M059J (cell line): ENCODE measurements at places on chromosomes 5 and 9. TPM values are rescaled to one million over a fixed set of nuclear protein-coding genes. Genes with fewer than 3 reads are reported as not detected.

CPLANE1 gene
- 7.2 and 20.2 TPM in 2 replicates for total RNA-seq

PRUNE2 gene
- total RNA-seq: 4.8 and 7.2 TPM in 2 replicates

TMEM38B gene
- 16.0 and 25.3 TPM in 2 replicates for total RNA-seq

PCDHB9 gene
- 1.6 and 9.3 TPM in 2 replicates for total RNA-seq

PAPPA gene
- 0.15 and 0.20 TPM in 2 replicates for total RNA-seq

ROR2 gene
- total RNA-seq: 0.94 and 2.9 TPM in 2 replicates

HTR1A gene
- not detected in 2 replicates for total RNA-seq

CD274 gene
- 26.7 and 31.2 TPM in 2 replicates for total RNA-seq

LCN12 gene
- 1.2 TPM in 1 of 2 replicates, not detected in the other for total RNA-seq

MCC gene
- 1.9 and 4.6 TPM in 2 replicates for total RNA-seq

FCN1 gene
- not detected in 2 replicates for total RNA-seq

PCDHGA7 gene
- 0.17 TPM in 1 of 2 replicates, not detected in the other for total RNA-seq

DNA sequence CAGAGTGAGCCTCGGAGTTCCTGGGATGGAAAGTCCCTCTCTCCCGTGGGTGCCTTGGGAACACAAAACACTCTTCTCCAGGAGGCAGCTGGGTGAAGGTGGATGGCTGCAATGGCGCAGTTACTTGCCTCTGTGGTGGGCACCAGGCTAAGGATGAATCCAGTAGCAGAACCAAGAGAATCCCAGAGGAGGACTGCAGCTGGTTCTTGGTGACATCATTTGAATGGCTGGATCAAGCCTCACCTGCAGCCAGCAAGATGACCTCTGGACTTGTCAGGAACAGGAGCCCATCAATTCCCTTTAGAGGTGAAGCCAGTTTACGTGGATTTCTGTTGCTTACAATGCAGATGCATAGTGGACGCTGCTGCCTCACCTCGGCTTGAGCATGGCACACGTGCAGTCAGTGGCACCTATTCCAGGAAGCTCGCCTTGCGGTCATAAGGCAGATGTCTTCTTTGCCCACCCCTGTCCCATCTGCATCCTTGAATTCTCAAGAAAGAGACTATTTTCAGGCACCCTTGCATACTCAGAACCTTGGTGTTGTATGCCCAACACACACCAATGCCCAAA, 34.1 kb upstream of the ADAMTS2 start:
- DNase-seq: no peak

- peak; percentile 71 for DNase-seq
These were observed 369.0 kb downstream of the ACTL7B start for GRCh38 chr9:108486831-108487230.

- DNase-seq: peak; percentile 65
These were observed 568.9 kb downstream of the CCDC171 start for GRCh38 chr9:16121601-16122286.

DNA sequence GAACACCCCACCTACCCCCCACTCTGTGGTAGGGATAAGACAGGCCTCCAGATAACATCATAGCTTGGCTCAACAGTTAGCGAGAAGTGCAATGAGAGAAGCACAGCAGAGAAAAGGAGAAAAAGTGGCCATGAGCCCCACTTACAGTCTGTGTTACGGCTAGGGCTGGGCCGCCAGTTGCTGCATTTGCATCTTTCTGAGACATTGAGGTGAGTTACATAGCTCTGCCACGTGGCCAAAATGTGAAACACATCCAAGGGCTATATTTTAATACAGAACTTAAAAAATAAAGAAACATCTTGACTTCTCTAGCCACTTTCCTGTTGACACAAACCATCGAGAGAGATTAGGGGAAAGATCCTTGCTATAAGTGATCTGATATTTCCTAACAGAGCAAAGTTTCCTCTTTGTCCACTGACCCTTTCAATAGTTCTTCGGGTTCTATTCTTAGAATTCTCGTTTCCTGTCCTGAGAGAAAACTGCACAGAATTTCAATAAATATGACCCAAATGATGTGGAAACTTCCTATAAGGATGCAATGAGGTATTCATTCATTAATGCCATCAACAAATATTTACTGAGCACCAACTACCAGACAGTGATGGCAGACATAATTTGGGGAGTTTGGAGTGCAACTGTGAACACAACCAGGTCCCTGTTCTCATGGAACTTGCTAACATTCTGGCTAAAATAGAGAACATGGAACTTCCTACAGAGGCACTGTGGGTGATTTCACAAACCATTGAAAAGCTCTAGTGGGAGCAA, 3.2 kb upstream of the TLE4 start:
- no peak for DNase-seq

DNA sequence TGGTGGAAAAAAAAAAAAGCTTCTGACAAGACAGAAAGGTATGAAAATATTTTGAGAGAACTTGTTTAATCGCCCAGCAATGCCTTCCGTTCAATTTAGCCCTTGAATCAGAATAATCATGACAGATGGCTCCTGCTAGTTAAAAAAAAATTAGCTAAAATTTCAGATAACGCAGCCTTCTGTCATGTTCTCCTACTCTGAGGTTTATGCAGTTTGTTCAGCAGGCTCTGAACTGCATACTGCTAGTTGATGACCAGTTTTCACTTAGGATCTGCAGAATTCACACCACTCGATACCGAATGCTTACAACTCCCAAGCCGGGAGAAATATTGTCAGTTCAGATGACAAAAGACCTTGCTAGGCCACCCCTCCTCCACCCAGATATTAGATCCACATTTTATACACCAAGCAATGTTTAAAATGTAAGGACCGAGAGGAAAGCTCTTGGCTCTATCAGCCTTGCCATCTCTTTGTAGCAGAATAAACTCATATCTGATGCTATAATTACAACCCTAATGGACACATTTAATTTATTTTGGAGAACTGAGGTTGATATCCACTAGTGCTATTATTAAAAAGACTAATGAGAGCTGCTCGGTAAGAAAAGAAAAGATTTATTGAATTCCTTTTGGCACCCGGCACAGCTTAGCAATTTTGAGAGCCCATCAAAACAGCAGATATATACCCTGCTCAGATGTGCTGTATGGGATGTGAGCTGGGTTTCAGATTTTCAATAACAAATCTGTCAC, 322.8 kb downstream of the GLIS3 start:
- DNase-seq: no peak

DNA sequence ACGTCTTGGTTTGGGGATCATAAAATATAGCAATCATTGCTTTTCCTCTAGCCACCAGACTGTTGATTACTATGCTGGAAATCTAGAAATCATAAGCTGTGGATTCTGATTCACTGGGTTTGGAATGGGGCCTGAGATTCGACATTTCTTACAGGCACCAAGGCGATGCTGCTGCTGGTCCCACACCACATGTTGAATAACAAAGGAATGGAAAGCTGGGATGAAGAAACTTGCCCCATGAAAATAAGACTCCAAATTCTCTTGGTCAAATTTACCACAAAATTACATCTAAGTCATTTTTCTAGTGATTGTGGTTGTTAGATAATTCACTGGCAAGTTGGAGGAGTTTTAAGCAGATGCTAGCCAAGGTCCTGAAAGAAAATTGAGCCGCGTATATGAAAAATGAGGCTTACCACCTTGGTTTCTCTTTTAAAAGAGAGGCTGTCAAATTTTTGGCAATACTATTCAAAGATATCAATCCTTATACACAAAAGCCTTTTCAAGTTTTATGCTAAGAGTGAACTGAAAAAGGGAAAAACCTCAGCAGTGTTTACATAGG, 23.0 kb upstream of the MEIKIN start:
- DNase-seq: peak; percentile 7

DNA sequence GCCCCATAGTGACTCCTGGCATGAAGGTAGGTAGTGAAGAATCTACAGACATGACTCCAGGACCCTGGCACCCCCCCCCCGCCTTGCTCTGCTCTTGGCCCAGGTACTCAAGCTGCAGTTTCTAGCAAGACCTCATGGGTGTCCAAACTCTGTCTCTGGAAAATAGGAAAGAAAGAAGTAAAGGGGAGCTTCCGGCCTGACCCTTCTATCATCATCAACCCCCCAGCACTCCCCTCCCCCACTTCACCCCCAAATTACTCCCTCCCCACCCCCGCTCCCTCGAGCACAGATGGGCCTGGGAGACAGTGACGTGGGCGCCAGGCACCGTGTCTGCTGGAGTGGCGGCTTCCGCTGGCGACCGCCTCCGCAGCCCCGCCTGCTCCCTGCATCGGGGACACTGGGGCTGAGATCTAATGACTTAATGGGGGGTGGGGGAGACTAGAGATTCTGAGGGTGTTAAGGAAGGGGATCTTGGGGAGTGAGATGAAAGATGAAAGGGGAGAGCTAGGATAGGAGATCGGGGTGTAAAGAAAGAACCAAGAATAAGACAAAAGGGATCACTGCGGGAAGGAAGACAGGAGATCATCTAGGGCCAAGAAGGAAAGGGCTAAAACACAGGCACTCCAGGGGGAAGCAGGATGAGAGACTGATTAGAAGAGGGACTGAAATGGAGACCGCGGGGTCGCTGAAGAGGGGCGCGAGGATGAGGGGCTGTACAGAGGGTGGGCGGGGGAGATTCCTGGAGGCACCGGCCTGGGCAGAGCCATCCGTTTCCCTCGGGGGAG, 1.1 kb upstream of the DNAJB5 start:
- DNase-seq: no peak

- DNase-seq: peak; percentile 85
These were observed 1.8 kb upstream of the ENTPD2 start for GRCh38 chr9:137055385-137056364.

- DNase-seq: no peak
These were observed 112.3 kb upstream of the CXCL14 start for GRCh38 chr5:135691044-135691443.

DNA sequence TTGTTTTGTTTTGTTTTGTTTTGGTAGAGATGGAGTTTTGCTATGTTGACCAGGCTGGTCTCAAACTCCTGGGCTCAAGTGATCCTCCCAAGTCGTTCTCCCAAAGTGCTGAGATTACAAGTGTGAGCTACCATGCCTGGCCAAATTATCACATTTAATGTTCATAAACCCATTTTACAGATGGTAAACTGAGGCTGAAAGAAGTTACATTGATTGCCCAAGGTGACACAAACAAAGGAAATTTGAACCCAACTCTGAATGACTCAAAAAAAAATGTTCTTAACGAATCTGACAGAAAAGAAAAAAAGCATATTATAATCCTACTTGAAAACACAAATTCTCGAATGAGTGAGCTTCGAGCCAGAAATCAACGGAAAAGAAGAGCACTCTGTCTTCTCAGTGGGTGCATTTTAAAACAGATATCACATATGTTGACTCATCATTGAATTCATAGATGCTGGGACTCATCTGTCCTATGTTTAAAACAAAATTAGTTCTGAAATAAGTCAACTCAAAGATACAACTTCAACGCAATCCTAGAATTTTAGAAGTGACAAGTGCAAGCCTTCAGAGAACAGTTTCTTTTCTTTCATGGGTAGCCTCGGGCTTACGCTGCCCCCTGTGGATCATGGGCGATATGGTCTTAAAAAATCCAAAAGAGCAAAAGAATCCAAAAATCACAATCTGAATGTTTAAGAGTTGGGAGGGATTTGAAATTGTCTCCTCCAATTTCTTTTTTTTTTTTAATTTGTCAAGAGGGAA, 28.4 kb downstream of the TIMD4 start:
- no peak for DNase-seq

DNA sequence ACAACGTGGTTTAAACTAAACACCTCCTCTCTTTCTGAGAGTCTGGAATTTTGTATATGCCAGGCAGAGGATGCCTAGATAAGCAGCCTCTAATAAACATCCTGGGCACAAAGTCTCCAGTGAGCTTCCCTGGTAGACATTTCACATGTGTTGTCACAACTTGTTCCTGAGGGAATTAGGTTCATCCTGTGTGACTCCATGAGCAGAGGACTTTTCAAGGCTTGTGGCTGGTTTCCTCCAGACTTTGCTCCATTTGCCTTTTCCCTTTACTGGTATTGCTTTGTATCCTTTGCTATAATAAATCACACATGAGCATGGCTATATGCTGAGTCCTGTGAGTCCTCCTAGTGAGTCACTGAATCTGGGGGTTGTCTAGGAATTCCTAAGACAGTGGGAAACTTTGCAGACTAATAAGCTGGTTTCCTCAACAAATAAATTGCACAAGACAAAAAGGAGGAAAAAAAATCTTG, 77.4 kb downstream of the NR2F1-AS1 start:
- DNase-seq: peak; percentile 90

- DNase-seq: no peak
These were observed 248.6 kb downstream of the RFX3 start for GRCh38 chr9:3277200-3277599.

- peak; percentile 3 for DNase-seq
These were observed 2.3 kb downstream of the EFNA5 start for GRCh38 chr5:107668154-107669095.

DNA sequence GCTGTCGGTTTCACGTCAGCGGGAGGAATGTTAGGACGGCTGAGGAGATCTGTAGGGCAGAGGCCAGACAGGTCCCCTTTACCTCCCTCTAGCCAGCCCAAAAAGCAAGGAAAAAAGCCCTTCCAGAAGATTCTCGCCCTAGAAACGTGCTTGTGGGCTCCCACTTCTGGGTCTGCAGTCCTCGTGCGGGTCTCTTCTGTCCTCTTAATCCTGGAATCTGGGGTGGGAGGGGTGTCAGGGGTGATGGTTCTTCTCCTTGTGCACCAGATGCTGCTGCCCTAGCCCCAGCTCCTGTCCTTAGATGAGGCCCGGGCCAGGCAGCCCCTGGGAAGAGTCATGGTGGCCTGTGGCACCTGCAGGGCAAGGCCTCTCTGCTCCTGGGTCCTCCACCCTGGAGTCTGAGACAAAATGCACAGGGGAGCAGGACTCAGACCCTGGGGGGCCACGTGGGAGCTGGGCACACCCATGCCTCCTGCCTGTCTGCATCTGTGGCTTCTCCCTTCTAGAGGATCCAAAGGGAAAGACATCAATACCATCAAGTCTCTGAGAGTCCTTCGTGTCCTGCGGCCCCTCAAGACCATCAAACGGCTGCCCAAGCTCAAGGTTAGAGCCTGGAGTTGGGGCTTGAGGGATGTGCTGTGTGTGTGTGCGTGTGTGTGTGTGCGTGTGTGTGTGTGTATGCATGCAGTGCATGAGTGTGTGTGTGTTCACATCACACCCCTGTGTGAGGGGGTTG, 174.2 kb downstream of the CACNA1B start:
- no peak for DNase-seq

- DNase-seq: peak; percentile 99
These were observed 175.1 kb upstream of the PITX1 start for GRCh38 chr5:135208903-135209721.

DNA sequence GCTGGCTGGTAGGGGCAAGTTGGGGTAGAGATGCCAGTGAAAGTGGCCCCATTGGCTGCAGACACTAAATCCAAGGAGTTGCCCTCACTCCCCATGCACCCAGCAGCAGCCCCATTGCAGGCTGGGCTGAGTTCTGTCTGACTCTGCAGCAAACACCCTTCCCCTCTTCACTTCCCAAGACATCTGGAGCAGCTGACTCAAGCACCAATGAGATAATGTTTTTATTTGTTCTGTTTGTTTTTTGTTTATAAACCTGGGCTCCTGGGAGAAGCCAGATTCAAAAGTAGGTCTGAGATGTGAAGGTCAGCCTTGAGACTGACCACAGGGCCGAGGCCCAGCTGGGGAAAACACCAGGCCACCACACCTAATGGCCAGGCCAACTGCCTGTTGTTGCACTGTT, 545.9 kb upstream of the KLF4 start:
- DNase-seq: no peak
